ENCODE measurements at places on chromosomes 2 and 18.

GRCh38 chr2:203893840-203894239 lies 26.3 kb downstream of the CTLA4 start:
- no peak for DNase-seq

GRCh38 chr2:66405473-66405872 lies 29.5 kb upstream of the MEIS1 start:
- DNase-seq: no peak

DNA sequence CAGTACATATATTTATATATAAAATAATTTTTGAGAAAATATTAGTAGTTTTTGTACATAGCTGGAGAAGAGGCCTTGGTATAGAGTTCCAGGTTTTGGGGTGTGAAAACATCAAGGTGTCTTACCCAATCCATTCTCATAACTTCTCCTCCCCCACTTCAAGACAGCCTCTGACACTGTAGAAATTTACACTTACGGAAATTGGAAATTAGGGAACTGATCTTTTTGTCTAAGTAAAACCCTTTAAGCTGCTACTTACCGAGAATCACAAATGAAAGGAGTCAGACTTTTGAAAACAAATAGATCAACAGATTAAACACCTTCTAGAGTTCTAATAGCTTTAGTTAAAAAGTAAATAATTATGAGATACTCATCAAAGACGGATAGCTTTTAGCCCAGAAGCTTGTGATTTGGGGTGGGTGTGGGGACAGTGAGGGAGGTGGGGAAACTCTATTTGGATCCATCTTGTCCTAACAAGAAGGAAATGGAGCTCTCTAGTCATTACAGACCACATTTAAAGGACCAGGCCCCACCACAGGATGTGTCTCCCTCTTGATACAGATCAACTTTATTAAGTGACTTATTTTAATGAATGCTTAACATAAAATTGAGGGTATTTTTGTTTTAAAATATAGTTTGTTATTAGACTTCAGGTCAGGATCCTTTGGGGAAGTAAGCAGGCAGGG lies 11.1 kb upstream of the FBXO11 start:
- DNase-seq: no peak

- DNase-seq: no peak
Observed at GRCh38 chr2:176139661-176140512, 10.4 kb downstream of the HOXD8 start.

- DNase-seq: no peak
Observed at GRCh38 chr18:49548229-49548636, 13.6 kb upstream of the LIPG start.

DNA sequence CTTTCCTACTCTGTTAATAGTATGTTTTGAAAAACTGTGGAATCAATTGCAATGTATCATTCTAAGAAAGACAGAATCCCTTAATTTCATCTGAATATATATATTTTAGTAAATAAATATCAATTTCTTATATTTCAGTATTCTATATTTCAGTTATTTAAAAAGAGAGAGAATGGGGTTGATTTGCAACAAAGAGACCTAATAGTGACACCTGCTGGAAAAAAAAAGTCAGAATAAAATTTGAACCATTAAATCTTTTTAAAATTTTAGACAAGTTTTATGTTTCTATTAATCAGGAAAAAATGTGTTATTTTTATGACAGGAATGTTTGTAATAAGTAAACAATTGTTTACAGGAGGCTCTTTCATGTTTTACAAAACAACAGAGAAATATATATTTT lies 20.7 kb upstream of the CCNT2 start:
- DNase-seq: no peak

DNA sequence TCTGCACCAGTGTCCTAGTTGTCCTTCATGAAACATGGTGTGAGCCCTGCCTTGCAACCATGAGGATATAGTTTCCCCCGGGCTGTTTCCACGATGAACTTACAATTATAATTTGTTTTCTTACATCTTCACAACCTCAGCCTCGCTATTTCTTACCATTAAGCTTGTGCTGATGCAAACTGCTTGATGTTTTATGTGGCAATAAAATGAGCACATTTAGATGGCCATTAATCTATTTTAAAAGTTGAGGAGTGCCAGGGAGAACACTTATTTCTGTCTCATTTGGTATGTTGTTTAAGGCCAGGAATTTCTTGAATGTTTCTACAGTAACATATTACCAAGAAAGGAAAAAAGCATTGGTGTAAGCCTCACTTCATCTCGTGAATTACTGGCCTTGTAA lies 214.5 kb upstream of the SLC8A1 start:
- no peak for DNase-seq

DNA sequence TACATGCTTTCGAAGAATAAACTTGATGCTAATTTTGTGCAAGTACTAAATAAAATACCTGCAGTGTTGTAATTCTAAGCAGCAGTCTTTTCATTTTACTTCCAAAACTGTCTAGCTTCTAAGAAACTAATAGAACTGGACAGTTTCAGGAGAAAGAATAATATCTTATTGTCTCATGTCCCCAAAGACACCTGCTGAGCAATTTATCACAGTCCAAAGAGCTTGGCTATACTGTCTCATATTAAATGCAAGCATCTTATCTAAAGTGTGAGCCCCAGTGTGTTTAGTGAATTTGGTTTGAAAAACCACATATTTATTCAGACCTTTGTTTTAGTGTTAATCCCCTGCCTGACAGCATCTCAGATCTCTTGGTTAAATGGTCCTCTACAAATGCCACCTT lies 374.3 kb downstream of the TMX3 start:
- no peak for DNase-seq

- no peak for DNase-seq
Observed at GRCh38 chr18:5490753-5491480, 52.9 kb downstream of the EPB41L3 start.

DNA sequence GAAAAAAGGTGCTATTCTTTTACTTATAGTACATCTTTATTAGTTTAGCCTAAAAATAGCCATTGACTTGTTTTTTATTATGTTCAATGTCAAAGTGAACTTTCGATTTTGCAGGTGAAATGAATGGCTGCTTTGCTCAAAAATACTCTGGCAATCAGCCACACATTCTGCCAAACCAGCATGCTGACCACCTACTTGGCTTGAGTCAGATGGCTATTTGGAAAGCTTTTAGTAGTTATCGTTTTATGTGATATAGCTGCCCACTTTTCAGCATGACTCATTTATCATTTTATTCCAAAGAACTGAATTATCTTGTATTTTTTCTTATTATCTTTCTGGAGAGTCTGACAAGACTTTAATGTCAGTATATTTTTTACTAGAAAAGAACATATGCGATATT lies 1615.8 kb upstream of the TMEFF2 start:
- DNase-seq: no peak

DNA sequence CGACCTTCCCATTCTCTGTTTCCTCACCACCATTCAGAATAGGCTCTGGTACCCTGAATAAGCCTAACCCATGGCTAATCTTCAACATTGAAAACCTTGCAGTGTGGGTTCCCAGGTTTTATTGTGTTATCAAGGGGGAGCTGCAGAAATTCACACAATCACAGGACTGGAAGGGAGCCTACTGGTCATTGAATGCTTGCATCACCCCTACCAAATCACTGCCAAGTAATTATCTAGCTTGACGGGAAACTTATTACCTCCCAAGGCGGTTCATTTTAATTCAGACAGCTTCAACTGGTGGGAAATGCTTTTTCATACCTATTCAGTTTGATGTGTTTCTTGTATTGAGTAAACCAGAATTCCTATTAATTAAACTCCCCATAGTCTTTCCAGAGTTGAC lies 33.6 kb upstream of the EFEMP1 start:
- no peak for DNase-seq

GRCh38 chr2:119598596-119599263 lies 54.5 kb downstream of the CFAP221 start:
- DNase-seq: no peak

DNA sequence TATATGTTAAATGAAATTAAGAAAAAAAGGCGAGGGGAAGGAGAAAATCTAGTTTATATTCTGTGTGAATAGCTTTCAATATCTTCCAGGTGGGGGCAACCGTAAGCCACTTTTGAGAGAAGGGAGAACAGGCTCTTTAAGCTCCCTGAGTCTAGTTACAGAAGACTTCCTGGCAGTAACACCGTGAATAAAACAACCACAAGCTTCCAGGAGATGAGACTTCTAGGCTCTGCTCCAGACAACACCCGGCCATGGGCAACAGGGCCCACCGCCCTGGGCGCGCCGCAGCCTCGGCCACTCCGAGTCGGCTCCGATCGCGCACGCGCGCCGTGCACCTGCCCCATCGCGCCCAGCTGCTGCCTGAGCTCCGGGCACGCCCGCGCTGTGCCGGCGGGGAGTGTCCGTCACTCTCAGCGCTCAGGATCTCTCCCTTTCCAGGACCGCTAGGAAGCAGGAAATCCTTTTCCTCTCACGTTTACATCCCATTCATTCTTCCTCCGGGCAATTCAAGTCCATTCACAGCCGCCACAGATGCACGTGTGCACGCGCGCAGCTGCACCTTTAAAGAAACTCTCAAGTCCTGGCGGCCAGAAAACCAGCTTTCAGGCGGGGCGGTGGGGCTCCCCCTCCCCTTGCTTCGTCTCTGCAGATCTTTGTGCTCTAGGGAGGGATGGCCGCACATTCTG lies 19.4 kb upstream of the PAX3 start:
- no peak for DNase-seq

DNA sequence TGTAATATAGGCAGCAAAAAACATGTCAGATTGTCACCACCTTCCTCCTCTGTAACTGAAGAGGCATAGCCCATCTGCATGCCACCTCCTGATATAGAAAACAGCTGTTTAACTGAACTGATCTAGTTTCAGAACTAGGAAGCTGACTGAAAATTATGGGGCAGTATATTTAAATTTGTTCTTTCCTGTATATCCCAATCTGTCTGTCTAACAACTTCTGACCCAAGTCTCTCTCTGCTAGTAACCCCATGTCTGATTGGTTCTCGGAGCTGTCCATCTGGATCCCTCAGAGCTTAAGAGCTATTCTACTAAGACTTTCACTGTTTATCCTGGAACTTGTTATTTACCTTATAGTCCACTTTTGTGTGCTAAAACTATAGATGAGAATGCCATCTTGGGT lies 68.2 kb upstream of the SLC35G4 start:
- DNase-seq: no peak

- no peak for DNase-seq
Observed at GRCh38 chr2:73897240-73897583, 4.4 kb downstream of the ACTG2 start.

DNA sequence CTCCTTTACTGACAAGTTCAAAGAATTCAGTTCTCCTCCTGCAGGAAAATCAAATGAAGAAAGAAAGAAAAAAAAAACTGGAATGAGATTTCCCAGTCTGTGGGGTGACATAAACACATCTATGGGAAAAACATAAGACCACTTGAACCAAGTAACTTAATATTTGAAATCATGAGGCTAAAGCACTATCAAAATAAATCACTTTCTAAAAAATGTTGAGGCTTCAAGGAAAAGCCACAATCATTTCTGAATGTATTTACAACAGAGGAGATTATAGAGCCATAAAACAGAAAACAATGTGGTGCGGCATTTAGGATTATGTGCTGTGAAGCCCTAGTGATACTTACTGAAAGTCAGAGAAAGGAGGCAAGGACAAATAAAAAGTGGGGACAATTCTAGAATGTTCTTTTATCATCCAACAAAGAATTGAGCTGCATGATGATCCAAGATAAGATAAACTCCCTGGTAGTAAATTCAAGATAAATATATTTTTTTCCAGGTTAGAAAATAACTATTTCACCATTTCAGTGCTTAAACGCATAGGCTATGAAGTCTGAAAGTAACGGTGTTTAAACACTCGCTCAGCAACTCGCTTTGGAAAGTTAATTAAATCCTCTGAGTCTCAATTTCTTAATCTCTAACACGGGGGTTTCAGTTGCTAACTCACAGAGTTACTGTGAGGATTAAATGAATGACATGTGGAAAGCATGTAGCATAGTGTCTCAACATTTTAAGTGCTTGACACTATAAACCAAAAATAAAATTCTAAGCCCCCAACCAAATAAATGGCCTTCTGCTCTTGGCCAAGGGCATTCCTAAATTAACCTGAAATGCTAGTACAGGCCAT lies 288.5 kb downstream of the AGPS start:
- no peak for DNase-seq

- DNase-seq: no peak
Observed at GRCh38 chr2:178819992-178820391, 12.8 kb upstream of the TTN start.

- no peak for DNase-seq
Observed at GRCh38 chr18:49907346-49907929, 94.1 kb upstream of the ACAA2 start.

- DNase-seq: no peak
Observed at GRCh38 chr2:133434959-133435668, 133.1 kb downstream of the NCKAP5 start.

DNA sequence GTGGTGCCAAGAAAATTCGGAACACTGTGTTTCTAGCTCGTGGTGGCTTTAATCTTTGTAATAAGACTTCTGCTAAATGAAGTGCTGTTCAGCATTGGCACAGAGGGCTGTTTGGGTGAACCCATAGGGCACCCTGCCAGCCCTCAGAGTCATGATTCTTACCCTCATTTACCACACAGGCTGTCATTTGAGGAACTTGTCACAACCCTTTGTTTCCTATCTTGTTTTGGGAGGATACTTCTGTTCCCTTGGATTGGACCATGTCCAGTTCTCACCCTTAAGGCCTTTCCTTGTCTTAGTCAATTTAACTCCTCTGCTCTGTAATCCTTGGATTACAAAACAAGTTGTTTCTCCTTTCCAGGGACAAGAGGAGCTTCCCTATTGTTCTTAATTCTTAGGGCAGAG lies 225.7 kb downstream of the MTX2 start:
- DNase-seq: no peak

- no peak for DNase-seq
Observed at GRCh38 chr2:149731079-149731478, 143.5 kb upstream of the MMADHC start.

DNA sequence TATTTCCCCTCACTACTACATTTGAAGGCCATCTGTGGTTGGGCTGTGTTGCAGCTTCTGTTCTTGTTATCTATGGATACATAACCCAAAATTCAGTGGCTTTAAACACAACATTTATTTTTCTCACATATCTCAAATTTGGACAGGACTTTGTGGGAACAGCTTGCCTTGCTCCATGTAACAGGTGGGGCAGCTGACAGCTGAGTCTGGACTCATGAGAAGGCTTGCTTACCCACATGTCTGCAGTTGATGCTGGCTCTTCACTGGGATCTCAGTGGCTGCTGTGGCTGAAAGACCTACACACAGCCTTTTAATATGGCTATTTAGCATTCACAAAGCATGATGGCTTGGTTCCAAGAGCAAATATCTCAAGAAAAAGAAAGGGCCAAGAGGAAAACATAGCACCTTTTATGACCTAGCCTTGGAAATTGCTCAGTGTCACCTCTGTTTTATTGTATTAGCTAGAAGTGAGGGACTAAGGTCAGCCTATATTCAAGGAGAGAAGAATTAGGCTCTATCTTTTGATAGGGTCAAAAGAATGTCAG lies 296.8 kb upstream of the ZNF521 start:
- DNase-seq: no peak

DNA sequence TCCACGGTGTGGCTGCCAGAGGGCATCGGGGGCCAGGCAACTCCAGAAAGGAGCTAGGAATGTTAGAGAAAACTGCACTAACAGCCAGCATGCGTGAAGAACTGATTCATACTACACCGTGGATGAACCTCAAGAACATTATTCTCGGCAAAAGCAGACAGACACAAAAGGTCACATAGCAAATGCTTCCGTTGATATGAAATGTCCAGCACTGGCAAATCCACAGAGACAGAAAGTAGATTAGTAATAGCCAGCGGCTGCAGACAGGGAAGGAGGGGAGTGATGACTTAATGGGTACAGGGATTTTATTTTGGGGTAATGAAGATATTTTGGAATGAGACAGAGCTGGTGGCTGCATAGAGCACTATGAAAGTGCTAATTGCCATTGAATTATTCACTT lies 37.4 kb downstream of the SCTR start:
- no peak for DNase-seq

GRCh38 chr2:224801360-224801759 lies 85.2 kb upstream of the CCDC195 start:
- no peak for DNase-seq
